CD4-positive, alpha-beta T cell (primary cell): ENCODE measurements at places on chromosomes 4 and X. TPM values are rescaled to one million over a fixed set of nuclear protein-coding genes. Genes with fewer than 3 reads are reported as not detected.
A peak's percentile ranks its signal among the peaks of the same experiment; 100 is the strongest.

GRCh38 chr4:12538162-12538561 is 946.0 kb downstream of the RAB28 start:
- no peaks in the 10 kb centered on the region for H3K36me3 ChIP-seq
- no peaks in the 10 kb centered on the region for H3K27me3 ChIP-seq
- no peak overlapping the region for H3K27ac ChIP-seq
- H3K4me3 ChIP-seq, result no peak overlapping the region
- DNase-seq, result no peak
- no peaks in the 10 kb centered on the region for H3K4me1 ChIP-seq

DNA sequence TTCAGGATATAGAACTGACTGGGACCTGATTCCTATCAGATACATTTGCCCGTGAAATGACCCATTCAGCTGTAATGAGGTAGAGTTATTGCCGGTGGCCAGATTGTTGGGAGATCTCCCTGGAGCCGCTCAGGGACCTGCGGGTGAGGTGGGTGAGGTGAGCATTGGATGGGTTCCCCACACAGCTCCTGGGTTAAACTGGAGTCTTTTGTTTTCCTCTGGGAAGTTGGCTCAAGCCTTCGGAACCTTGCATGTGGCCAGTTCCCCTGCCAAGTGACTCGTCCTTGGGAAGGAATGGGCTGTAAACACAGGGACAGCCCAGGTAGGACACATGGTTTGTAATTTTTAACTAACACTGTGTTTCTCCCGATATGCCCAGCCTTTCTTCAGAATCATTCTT is 31.6 kb upstream of the KIT start:
- no peak overlapping the region for H3K4me3 ChIP-seq
- H3K36me3 ChIP-seq, result no peaks in the 10 kb centered on the region
- DNase-seq, result no peak

DNA sequence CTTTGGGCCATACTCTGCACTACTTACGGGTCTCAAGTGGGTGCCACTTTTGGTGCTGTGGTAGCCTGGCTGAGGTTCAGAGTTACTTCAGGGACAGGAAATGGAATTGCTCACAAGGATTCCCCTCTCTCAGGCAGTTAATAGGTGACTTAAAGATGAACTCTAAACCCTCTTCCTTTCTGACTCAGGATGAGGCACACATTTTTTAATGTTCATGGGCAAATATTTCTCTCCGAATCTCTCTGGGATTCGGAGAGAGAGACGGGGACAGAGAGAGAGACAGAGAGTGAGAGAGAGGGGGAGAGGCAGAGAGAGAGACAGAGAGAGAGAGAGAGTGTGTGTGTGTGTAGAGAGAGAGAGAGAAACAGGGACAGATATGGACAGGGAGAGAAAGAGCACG is 79.8 kb downstream of the NYX start:
- no peaks in the 10 kb centered on the region for H3K27me3 ChIP-seq
- DNase-seq, result no peak
- H3K4me3 ChIP-seq, result no peak overlapping the region
- no peaks in the 10 kb centered on the region for H3K4me1 ChIP-seq
- no peak overlapping the region for H3K27ac ChIP-seq

HSFX2 gene
- not detected for total RNA-seq

DNA sequence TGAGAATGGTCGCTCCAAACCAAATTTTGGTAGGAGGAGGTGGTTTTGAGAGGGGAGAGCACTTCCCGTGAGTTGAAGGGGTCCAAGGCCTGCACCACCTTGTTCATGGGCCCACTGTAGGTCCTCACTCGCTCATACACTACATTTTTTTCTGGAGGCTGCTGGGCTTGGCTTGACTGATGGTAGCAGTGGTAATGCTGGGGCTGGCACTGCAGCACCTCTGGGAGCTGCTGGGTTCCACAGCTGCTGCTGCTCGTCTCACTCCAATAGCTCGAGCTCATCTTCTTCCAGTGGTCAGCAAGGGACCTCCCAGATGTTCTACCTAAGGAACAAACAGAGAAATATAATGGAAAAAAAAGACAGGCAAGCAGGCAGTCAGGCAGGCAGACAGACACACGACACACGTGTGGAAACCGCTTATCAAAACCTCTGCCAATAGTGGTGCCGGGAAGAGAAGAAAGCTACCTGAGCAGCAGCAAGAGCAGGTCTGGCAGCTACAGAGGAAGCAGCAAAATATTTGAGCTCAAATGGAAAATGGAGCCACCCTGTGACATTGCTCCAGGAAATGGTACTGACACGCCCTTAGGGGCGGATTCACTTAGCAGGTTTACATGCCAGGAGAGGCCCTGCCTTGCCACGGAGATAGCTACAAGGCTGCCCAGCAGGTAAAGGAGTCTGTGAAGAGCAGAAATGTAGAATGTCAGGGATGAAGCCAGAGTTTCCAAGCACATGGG is at the start of gene POF1B:
Gene POF1B (minus strand): TSS at position 492 of the 734 bp plus-strand sequence. CDS start 211 bp downstream, at position 281.
- no peak within 1 kb of the TSS for H3K4me3 ChIP-seq
- H3K27me3 ChIP-seq, result no peaks in the 10 kb centered on the region
- DNase-seq, result no peak
- no peak within 1 kb of the TSS for H3K27ac ChIP-seq
- H3K36me3 ChIP-seq, result no peaks in the 10 kb centered on the region
- no peaks in the 10 kb centered on the region for H3K4me1 ChIP-seq

GRCh38 chr4:188697243-188697642 is 558.0 kb downstream of the TRIML1 start:
- no peak overlapping the region for H3K27ac ChIP-seq
- DNase-seq, result no peak
- H3K4me3 ChIP-seq, result no peak overlapping the region
- no peaks in the 10 kb centered on the region for H3K27me3 ChIP-seq

RP2 gene
- 4.1 TPM for total RNA-seq

DNA sequence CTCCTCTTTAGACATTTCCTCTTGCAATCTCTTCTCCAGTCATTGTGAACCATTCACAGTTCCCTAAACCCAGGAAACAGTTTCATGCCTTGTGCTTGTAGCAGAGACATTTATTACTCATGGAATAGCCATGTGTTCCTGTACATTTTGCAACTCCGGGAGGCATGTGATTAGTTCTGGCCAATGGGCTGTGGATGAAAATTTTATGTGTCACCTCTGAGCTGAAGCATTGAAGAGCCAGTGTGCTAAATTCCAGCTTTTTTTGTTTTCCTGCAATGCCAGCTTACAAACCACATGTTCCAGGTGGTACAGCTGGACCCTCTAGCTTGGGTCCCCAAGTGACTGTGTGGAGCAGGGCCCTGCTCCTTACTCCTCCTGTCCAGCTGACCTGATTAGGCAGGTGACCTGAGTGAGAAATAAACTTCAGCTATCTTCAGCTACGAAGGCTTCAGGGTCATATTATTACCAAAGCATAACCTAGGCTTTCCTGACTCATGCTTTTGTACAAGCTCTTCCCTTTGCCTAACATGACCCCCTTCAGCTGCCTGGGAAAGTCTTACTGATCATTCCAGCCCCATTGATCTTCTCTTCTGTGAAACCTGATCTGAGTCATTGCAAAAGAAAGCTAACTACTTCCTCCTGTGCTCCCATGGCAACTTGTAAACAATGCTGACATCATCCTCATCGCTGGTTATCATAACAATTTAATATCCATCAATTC is 200.4 kb downstream of the PTTG2 start:
- no peak overlapping the region for H3K4me3 ChIP-seq
- H3K27ac ChIP-seq, result peak overlapping the region; percentile 53
- no peaks in the 10 kb centered on the region for H3K27me3 ChIP-seq
- no peaks in the 10 kb centered on the region for H3K36me3 ChIP-seq
- peak; percentile 31 for DNase-seq

DNA sequence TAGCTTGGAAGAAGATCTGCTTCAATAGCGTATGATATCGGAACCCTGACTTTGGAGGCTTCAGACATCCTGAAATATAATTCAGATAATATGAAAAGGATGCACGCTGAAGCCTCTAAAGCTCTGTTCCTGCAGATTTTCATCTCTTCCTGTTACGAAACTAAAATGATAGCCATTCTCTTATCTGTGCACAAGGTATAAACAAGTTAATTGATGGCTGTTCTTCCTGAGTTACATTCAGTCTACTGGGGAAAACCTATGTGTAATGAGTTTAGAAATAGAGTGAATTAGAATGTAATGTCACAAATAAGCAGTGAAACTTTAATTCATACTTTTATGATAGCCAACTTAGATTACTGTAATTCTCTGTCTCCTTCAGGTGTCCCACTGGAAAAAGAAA is 36.8 kb upstream of the AGA start:
- no peak overlapping the region for H3K27ac ChIP-seq
- H3K36me3 ChIP-seq, result no peaks in the 10 kb centered on the region
- H3K4me1 ChIP-seq, result no peaks in the 10 kb centered on the region
- no peaks in the 10 kb centered on the region for H3K27me3 ChIP-seq
- DNase-seq, result no peak

F9 gene
- not detected for total RNA-seq

MAGEE2 gene
- total RNA-seq, result not detected

GRCh38 chr4:76459291-76459723 is 24.3 kb downstream of the SHROOM3 start:
- no peaks in the 10 kb centered on the region for H3K36me3 ChIP-seq
- H3K27ac ChIP-seq, result no peak overlapping the region
- no peaks in the 10 kb centered on the region for H3K4me1 ChIP-seq
- DNase-seq, result no peak

SMIM10 gene
- total RNA-seq, result not detected

GRCh38 chr4:168923526-168924194 is 86.4 kb downstream of the CBR4 start:
- DNase-seq, result peak; percentile 6
- H3K36me3 ChIP-seq, result no peaks in the 10 kb centered on the region
- no peak overlapping the region for H3K4me3 ChIP-seq
- H3K27ac ChIP-seq, result no peak overlapping the region
- H3K27me3 ChIP-seq, result no peaks in the 10 kb centered on the region

- peaks cover 2% of the 10 kb centered on the region for H3K27me3 ChIP-seq
- no peak overlapping the region for H3K4me3 ChIP-seq
- H3K4me1 ChIP-seq, result no peaks in the 10 kb centered on the region
- DNase-seq, result no peak
- H3K27ac ChIP-seq, result no peak overlapping the region
- H3K36me3 ChIP-seq, result no peaks in the 10 kb centered on the region
These were observed 11.1 kb upstream of the ZCCHC4 start for GRCh38 chr4:25301471-25301870.

DNA sequence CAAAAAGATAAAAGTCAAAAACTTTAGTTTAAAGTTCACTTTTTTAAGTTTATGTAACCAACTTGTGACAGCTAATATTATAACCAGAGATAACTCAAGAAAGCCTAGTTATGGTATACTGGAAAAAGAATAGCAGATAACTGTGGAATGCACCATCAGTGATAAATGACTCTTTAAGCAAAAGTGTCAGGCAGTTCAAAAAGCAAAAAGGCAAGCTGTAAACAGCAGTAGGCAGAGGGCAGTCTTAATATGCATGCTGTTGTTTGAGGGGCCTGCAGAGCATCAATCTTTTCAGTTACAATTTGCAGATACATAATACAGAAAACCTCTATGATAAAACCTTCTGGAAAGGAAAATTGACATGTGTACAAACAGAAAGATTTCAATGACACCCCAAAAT is 81.8 kb upstream of the JADE1 start:
- no peaks in the 10 kb centered on the region for H3K27me3 ChIP-seq
- H3K4me3 ChIP-seq, result no peak overlapping the region
- DNase-seq, result no peak
- no peak overlapping the region for H3K27ac ChIP-seq
- no peaks in the 10 kb centered on the region for H3K36me3 ChIP-seq

DNA sequence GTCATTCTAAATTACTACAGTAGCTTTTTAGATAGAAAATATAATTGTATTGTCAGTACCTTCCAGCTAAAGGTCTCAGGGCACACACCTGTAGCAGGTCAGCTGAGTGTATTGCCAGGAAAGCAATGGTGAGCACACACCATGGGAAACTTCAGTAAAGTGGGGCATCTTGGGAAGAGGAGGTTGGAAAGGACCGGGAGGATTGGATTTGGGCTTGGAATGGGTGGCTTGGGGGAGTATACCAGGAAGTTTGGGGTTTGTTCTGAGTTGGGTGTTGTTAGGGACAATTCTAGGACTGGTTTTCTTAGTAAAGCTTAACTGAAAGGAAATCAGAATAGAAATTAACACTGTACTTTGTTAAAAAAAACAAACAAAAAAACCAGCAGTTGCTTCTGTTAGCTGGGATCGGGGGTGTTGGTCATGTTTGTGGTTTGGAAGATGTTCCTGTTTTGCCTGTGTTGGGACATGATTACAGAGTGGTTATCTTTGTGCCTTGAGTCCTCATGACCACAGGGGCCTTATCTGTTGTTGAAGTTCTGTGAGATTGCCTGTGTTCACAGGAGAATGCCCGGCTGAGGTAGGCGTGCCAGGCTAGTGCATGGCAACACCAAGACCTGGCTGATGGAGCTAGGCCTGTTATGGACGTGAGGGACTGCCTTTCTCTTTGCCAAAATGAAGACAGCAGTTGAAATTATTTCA is 35.1 kb downstream of the PRIMPOL start:
- peaks cover 4% of the 10 kb centered on the region for H3K36me3 ChIP-seq
- no peaks in the 10 kb centered on the region for H3K4me1 ChIP-seq
- H3K27ac ChIP-seq, result no peak overlapping the region
- no peak overlapping the region for H3K4me3 ChIP-seq
- H3K27me3 ChIP-seq, result no peaks in the 10 kb centered on the region

PDLIM3 gene
- total RNA-seq, result not detected

- no peaks in the 10 kb centered on the region for H3K36me3 ChIP-seq
- no peaks in the 10 kb centered on the region for H3K27me3 ChIP-seq
- H3K27ac ChIP-seq, result no peak overlapping the region
- H3K4me1 ChIP-seq, result no peaks in the 10 kb centered on the region
- H3K4me3 ChIP-seq, result no peak overlapping the region
These were observed 379.8 kb downstream of the DCAF12L2 start for GRCh38 chrX:125786316-125786715.

DNA sequence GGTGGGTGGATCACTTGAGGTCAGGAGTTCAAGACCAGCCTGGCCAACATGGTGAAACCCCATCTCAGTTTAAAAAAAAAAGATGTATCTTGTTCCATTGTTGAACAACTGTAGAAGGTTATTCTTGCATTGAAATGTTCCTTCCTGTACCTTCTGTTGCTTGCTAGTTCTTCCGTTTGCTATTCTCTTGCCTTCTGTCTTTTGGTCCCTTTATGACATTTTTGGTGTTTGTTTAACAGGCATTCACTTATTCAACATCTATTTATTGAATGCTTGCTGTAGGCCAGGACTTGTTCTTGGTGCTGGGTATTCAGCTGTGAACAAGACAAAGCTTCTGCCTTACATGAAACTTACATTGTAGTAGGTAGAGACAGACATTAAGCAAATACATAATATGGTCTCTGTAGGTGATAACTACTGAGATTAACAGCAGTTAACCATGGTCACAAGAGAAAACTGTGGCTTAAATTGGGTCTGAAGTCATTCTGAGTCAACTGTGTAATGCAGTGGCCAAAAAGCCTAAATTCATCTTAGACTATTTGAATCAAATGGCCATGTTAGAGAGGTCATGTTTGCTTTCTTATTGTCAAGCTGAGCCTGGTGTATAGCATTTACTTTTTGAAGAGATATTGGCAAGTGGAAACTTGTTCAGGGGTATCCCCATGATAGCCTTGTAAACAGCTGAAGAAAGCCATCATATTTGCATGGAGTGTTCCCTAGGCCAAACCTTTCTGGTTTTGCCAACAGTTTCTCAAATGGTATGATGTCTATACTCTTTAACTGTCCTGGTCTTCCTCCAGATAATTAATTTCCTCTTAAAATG is 35.6 kb downstream of the GAB1 start:
- no peak overlapping the region for H3K27ac ChIP-seq
- no peaks in the 10 kb centered on the region for H3K27me3 ChIP-seq
- no peak overlapping the region for H3K4me3 ChIP-seq
- no peaks in the 10 kb centered on the region for H3K4me1 ChIP-seq
